Stimulated activated CD8-positive, alpha-beta memory T cell treated with anti-CD3 and anti-CD28 coated beads, Interleukin-2, amount 100 ng/mL, for 1 hour (primary cell): ENCODE measurements at places on chromosomes 11 and 22.

- no peak for DNase-seq
Measured at GRCh38 chr11:36456156-36456555, 53.9 kb downstream of the TRAF6 start.

DNA sequence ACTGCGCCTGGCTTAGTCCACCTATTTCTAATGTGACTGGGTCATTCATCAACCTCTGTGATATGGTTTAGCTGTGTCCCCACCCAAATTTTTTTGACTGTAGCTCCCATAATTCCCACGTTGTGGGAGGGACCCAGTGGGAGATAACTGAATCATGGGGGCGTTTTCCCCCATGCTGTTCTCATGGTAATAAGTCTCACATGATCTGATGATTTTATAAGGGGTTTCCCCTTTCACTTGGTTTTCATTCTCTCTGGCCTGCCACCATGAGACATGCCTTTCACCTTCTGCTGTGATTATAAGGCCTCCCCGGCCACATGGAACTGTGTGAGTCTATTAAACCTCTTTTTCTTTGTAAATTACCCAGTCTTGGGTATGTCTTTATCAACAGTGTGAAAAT lies 8.7 kb downstream of the CENATAC start:
- DNase-seq = no peak

GRCh38 chr22:42509548-42509947 lies 10.0 kb downstream of the RRP7A start:
- DNase-seq = no peak

GRCh38 chr11:72975778-72976521 lies 161.7 kb downstream of the ATG16L2 start:
- DNase-seq = no peak

DNA sequence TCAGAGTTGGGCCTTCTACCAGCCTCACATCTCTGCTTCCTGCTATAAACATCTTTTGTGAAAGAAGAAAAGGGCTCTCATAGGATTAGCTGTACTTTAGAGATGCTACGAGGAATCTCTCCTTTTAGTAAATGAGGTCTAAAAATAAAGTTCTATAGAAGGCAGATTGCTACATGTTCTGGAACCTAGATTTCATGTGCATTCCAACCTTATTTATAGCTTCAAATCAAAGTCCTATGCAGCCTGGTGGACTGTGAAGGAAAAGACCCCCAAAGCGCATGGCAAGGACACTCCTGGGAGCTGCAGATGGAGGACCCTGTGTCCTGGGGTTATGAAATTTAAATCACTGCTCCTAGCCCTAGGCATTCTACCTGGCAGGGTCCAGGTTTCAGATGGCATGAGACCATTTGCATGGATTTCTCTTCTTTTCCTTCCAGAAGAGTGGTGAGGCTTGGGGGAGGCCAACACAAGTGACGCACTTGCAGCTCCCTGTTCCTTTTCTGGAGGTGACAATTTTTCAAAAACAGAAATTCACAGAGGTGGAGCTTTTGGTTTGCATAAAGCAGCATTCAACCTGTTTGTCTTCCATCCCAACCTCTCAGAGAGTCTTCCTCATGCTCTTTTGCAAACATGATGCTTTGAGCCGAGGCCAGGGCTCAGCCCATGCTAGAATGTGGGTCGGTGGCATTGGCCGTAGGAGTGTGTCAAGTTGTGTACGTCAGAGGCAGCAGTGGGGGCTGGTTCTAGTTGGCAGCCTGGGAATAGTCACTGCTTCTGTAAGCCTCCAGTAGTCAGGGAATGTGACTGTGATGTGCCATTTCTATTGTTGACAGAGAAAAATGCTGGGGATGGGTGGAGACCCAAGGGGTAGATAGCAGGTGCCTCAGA lies 6.3 kb downstream of the CRY2 start:
- DNase-seq = no peak

GRCh38 chr11:132464003-132464342 lies 1068.3 kb downstream of the OPCML start:
- no peak for DNase-seq

DNA sequence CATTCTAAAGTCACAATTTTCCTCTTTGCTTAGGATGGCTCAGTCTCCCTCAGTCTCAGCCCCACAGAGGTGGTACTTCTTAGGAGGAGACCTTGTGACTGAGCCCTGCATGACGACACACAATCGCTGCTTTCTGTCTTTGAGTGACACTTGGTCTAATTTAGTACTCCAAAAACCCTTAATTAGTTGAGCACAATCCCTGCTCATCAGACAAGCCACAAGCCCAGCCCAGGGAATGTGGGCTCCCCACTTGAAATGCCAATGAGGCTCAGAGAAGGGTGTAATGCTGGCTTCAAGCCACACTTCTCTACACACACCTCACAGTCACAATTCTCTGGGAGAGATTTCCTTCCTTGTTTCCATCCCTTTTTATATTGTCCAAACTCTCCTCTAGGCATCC lies 101.8 kb downstream of the FEZ1 start:
- no peak for DNase-seq

DNA sequence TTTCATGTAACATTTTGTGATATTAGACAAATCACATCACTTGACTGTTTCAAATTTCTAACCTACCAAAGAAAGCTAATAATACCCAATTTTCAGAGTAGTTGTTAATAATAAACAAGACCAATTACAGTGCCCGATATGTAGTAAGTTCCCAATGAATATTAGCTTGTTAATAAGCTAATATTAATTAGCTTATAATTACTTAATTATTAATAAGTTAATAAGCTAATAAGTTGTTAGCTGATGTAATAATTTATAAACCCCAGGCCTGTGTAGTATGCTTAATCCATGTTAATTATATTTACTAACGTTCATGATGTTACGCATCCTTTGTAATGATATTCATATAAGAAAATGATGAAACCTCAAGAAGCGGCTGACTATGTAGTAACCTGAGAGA lies 643.8 kb upstream of the KIRREL3 start:
- no peak for DNase-seq

DNA sequence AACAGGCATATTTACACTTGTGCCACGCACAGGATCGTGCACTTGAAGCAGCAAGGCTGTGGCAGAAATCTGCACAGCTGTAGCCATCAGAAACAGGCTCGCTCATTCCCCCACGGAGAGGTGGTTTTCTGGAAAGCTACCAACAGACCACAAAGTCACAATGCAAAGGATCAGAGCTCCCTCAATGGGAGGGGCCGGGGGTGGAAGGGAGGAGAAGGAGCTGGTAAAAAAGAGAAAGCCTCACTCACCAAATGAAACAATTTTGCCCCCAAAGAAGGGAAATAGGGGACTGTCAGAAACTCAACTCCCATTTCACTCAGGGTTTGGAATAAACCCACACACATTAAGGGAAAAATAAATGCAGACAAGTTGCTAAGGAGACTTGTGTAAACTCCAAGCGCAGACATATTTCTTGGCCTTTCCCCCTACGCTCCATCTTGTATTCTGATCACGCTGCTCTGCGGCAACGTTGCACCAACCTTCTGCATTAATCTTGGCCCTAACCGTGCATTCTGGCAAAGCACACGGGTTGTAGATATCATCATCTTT lies 43.2 kb upstream of the BLID start:
- DNase-seq = no peak

DNA sequence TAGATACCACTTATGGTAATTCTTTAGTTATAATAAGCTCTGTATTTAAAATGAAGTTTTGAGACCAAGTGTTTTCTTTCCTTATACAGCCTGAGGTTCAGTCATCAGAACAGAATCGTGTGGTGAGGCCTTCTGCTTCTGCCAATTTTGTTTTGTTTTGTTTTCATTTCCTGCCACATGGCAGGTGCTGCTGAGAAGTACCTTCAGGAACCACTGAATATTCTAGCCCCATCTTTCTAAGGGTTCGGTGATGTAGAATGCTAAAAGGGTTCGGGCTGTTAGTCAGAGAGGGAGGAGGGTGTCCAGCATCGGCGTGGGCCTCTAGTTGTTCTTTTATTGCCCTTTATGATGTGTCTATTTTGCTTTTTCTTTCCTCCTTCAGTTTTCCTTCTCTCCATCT lies 25.8 kb downstream of the TNRC6B start:
- no peak for DNase-seq

DNA sequence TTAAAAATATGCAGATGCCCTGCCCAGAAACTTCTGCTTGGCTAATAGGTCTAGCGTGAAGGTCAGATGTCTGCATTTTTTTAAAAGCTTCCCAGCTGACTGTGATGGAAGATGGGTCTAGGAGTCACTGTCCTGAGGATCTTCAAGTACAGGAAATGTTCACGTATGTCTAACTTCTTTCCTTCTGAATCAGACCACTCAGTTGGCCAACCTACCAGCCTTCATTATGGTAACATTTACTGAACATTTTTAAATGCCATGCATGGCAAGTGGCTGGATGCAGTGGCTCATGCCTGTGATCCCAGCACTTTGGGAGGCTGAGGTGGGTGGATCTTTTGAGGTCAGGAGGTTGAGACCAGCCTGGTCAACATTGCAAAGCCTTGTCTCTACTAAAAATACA lies 1.1 kb upstream of the PRG2 start:
- DNase-seq = no peak

DNA sequence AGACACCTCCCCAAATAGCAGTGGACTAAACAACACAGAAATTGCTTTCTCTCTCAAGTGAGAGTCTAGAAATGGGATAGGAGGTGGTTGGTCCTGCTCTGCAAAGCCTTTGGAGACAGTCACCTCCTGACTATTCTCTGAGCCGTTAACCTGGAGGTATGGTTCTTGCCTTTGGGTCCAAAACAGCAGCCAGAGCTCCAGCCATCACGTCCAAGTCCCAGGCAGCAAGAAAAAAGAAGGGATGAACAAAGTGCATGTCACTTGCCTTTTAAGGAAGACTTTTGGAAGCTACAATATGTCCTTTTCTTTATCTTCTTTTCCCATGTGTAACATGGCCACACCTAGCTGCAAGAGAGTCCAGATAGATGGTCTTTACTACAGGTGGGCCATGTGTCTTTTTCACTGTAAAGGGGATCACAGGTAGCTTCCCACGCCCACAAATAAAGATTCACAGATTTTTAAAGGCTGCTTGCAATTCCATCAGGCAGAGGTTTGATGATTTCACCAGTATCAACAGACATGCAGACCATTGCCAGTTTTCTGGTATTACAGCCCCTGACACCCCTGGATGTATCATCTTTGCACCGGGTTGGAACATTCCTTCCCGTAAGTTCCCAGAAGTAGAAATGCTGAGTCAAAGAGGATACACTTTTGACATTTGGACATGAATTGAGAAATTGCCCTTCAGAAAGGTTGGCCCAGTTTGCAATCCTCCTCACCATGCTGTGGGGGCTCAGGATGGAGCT lies 66.0 kb downstream of the MYEOV start:
- no peak for DNase-seq

GRCh38 chr11:44851496-44851895 lies 99.2 kb downstream of the TP53I11 start:
- DNase-seq = no peak

DNA sequence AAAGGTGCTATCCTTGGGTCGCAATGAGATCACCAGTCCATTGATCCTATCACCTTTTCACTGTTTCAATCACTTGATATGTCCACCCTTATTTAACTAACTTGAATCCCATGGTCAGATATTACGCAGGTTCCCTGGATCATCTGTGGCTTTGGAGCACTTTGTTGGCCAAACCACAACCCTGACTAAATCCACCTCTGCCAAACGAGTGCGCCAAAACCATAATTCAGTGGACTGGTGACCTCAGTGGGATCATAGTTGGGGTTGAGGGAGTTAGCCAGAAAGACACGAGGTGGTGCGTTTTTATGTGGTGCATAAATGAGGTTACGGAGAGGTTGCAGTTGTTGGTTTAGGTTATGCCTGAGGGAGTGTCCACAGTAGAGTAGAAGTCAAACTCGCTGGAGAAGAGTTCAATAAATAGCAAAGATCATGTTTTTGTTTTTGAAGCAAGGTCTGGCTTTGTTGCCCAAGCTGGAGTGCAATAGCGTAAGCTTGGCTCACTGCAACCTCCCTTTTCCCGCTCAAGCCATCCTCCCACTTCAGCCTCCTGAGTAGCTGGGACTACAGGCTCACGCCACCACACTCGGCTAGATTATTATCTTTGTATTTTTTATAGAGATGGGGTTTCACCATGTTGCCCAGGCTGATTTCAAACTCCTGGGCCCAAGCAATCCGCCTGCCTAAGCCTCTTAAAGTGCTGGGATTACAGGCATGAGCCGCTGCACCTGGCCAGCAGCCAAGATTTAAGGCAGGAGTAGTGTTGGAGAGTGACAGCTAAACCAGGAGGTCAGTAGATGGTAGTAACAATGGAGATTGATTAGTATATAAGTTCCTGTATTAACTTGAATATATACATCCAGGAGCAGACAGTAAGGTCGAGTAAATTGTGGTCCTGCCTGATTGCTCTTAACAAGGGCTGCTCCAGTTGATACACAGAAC lies 4.5 kb downstream of the FOXR1 start:
- no peak for DNase-seq

DNA sequence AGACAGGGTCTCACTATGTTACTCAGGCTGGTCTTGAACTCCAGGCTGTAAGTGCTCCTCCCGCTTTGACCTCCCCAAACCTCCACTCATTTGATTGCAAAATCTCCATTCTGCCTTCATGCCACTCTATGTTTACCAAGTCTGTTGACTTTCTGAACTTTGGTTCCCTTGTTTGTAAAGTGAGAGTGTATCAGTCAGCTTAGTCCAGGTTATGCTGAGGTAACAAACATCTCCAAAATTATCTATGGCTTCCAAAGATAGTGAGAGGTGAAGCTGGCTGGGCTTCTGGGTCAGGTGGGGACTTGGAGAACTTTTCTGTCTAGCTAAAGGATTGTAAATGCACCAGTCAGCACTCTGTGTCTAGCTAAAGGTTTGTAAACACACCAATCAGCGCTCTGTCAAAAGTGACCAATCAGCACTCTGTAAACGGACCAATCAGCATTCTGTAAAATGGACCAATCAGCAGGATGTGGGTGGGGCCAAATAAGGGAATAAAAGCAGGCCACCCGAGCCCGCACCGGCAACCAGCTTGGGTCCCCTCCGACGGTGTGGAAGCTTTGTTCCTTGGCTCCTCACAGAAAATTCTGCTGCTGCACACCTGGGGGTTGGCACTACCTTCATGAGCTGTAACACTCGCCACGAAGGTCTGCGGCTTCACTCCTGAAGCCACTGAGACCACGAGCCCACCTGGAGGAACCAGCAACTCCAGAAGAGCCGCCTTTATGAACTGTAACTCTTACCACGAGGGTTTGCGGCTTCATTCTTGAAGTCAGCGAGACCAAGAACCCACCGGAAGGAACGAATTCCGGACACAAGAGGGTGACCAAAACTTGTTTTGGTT lies 109.3 kb downstream of the MIAT start:
- no peak for DNase-seq

DNA sequence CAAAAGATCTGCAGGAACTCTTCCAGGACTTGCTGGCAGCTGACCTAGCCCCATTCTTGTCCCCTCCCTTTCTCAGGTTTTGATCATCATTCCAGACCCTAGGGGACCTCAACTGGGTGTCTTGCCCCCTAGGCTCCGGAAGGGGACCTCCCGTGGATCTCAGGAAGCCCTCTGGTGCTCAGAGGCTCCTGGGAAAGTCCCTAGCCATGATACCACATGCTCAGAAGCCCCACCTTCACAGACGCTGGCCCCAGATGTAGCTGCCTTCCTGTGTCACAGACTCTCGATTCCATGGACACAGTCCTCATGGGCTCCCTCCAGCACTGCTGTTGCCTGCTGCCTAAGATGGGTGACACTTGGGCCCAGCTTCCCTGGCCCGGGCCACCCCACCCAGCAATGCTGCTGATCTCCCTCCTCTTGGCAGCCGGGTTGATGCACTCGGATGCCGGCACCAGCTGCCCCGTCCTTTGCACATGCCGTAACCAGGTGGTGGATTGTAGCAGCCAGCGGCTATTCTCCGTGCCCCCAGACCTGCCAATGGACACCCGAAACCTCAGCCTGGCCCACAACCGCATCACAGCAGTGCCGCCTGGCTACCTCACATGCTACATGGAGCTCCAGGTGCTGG lies at the start of gene LRRC55:
Gene LRRC55 (plus strand): TSS at position 276 of the 628 bp plus-strand sequence. CDS start 70 bp downstream, at position 346.
- no peak for DNase-seq

- DNase-seq = no peak
Measured at GRCh38 chr11:35237860-35238715, 99.1 kb downstream of the CD44 start.
